GM20000 (cell line): ENCODE measurements at places on chromosomes 6 and 20.

GRCh38 chr6:136927292-136927691, 5.2 kb downstream of the SLC35D3 start:
- DNase-seq, result peak; percentile 66

- no peak for DNase-seq
Observed at GRCh38 chr6:65295812-65296211, 411.2 kb downstream of the EYS start.

GRCh38 chr6:7636151-7636550, 46.2 kb downstream of the SNRNP48 start:
- no peak for DNase-seq

GRCh38 chr20:41329435-41330342, 10.9 kb upstream of the LPIN3 start:
- peak; percentile 66 for DNase-seq

GRCh38 chr6:136723780-136724179, 68.5 kb downstream of the MAP3K5 start:
- peak; percentile 17 for DNase-seq

GRCh38 chr20:36919715-36920333, 31.7 kb downstream of the SAMHD1 start:
- peak; percentile 60 for DNase-seq

DNA sequence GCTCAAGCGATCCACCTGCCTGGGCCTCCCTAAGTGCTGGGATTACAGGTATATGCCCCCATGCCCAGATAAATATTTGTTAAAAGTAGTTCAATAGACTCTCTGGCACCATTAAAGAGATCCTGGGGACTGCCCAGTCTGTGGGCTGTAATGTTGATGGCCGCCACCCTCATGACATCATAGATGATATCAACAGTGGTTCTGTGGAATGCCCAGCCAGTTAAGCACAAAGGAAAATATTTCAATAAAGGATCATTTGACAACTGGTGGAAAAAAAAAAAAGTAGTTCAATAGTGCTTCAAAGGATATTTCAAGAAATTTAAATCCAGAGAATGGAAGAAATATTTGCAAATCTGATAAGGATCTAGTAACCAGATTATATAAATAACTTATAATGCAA, 1.5 kb upstream of the CRIP3 start:
- no peak for DNase-seq

- no peak for DNase-seq
Observed at GRCh38 chr6:130964808-130965604, 98.0 kb downstream of the EPB41L2 start.

GRCh38 chr6:21208081-21208795, 385.3 kb upstream of the SOX4 start:
- DNase-seq, result no peak

GRCh38 chr6:17226786-17227233, 54.4 kb upstream of the RBM24 start:
- no peak for DNase-seq

DNA sequence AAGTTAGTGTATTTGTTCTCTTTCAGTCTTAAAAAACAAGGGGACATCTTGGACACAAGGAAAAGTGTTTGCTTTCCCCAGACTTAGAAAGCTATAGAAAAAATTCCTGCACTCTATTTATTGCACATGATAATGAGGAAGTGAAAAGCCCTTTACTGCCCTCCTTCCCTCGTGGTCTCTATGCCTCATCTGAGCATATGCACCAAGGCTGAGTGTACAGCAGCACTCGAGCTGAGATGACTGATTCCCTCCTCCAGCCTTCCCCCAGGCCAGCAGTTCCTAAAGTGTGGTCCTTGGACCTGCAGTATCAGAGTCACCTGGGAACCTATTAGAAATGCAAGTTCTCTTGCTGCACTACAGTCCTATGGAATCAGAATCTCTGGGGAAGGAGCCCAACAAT, 14.3 kb upstream of the LAMP5 start:
- DNase-seq, result no peak

- no peak for DNase-seq
Observed at GRCh38 chr6:55892749-55893357, 17.5 kb upstream of the BMP5 start.

- DNase-seq, result no peak
Observed at GRCh38 chr20:46826343-46826984, 68.2 kb upstream of the EYA2 start.

GRCh38 chr6:3856576-3856975, 7.4 kb downstream of the FAM50B start:
- DNase-seq, result no peak

DNA sequence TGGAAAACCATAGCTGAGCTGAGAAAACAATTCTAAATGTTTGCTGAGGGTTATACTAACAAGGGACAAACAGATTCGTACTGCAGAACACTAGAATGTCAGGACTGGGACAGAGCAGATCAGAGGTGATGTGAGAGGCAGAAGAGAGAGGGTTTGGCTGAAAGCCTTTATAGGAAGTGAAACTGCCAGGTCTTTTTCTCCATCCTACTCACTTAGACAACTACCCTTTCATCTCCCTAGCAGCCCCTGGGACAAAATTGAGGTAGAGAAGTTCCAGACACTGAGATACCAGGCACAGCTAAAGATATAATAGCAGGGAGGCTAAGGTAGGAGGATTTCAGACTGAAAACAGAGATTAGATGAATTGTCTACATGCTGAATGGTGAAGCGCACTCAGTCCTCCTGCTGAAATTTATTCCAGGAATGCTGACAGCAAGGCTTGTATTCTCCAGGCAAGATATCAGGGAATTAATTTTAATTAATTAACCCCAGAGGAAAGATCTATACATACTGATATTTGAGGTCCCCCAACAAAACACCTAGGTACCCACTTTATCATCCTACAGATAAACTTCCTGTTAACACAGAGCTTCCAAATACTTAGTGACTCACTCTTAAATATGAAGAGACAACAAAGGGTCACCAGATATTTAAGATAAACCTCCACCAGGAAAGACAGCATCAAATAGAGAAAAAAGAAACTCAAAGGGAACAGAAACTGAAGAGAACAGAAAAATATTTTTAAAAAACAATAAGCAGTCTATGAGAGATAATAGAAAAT, 12.6 kb upstream of the EIF2S2 start:
- DNase-seq, result peak; percentile 78

- peak; percentile 69 for DNase-seq
Observed at GRCh38 chr6:44655412-44656342, 268.2 kb downstream of the CDC5L start.

DNA sequence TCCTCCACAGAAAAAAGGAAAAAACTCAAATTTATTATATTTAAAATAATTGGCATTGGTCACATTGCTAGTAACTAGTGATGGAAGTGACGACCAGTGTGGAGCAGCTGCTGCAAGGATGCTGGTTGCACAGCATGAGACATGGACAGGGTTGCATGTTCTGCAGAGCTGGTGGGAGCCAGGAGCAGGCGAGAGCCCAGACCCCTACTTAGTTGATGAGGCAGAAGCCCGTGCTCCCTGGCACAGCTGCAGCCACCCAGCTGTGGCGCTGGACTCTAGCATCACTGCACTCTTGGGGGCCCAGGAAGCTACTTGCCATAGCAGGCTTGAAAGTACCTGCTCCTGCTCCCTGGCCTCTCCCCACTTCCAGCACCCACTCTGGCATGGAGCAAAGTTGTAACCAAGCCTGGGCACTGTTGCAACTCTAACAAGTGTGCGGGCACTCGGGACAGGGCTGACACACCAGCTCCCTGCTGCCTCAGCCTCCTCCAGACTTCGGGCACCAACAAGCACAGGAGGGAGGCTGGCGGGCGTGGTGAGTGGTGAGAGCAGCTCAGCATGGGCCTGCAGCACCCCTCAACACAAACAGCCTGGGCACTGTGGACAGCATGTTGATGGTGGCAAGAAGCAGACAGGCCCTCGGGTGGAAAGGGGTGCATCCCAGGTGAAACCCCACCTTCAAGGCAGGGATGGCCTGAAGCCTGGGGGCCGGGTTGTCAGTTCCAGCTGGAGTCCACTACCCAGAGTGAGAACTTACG, 69.6 kb downstream of the EYS start:
- DNase-seq, result no peak

DNA sequence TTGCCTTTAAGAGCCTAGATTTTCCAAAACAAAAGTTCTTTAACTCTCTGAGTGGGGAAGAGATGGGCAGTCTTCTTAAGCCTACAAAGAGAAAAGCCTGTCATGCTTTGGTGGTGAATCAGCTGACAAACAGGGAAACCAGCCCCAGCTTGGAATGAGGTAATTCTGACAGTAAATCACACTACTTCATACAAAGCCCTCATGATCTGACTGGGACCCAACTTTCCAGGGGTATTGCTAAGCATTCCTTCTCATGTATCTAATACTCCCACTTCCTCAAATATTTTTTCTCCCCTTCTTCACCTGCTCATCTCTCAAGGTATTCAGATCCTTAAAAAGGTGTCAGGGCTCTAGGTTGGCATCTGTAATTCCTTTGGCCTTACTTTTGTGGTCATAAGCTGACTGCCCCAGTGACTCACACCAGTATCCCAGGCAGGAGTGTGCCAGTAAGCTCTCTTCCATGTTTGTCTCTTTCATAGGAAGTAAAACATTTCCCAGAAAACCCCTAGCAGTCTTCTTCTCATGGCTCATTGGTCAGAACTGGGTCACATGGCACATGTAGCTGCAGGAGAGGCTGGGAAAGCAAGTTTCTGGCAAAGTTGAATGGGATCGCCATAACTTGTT, 15.0 kb upstream of the TBC1D22B start:
- DNase-seq, result peak; percentile 20

- no peak for DNase-seq
Observed at GRCh38 chr20:53038299-53038698, 66.1 kb downstream of the TSHZ2 start.

- DNase-seq, result no peak
Observed at GRCh38 chr6:124970243-124970642, 8.0 kb downstream of the RNF217 start.

GRCh38 chr20:16444057-16444777, 129.0 kb downstream of the KIF16B start:
- DNase-seq, result no peak

DNA sequence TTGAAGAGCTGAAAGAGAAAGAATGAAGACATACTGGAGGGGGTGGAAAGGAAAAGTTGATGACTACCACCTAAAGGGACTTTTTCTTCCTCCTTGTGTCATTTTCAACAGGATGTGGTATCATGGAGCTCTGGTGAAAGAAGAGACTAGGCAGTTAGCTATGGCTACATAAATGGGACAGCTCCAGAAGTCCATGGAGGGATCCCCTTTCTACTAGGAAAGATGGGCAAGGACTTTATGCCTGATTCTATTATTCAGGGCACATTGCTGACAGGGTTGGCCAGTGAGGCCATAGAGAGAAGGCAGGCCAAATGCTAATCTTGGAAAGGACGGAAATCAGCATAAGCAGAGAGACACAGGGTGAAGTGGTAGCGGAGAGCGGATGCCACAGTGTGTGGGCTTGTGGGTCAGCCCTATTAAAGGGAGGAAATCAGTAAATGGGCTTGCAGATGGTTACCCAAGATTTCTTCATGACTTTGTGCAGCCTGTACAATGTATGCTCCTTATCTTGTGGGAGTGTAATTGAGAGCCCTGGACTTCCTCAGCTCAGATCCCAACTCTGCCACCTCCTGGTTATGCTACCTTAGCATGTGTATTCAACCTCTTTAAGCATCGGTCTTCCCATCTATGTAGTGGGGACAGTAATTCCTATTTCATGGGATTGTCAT, 77.4 kb upstream of the TMEM170B start:
- peak; percentile 24 for DNase-seq

DNA sequence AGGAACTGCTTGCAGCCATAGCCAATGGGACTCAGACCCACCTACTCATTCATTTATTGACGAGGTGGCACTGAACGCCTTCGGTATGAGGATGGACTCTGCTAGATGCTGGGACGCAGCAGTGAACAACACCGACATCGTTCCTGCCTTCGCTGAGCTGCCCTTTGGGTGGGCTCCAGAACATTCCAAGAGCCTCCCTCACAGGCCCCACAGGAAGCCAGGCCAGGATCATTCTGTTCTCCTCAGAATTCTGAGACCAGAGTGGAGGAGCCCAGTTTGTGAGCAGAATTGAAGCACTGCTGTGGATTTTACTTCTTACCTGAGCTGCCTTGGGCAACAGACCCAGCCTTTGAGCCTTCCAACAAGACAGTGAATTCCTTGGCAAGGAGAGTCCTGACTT, 82.1 kb downstream of the KCNB1 start:
- DNase-seq, result no peak

DNA sequence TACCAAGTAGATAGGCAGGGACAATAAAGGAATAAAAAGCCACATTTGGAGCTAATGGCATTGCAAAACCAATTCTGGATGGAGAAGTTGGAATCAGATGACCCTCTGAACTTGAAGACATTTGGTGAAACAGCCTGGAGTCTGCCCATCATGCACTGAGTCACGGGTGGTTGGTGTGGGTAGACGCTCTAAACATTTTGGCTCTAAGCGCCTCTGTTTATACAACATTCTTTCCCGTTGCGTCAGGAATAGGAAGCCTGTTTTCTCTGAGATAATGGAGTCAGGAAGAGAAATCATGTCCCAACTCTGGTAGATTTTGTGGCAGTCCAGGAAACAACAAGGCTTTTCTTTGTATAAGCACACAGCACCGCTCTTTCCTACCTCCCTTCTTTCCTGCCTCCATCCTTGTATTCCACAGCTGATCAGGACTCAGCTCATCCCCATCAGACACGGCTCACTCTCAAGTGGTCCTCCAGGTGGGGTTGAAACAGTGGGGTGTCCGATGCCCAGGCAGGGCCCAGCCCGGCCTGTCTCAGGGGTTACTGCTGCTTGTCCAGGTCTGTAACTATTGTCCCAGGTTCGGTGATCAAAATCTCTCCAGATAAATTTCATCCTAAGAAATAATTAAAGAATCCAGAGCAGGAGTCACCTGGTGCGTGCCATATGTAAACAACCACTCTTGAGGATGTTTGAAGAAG, 12.1 kb upstream of the RAMACL start:
- no peak for DNase-seq

- DNase-seq, result peak; percentile 37
Observed at GRCh38 chr6:11042750-11043377, 1.2 kb downstream of the ELOVL2 start.

DNA sequence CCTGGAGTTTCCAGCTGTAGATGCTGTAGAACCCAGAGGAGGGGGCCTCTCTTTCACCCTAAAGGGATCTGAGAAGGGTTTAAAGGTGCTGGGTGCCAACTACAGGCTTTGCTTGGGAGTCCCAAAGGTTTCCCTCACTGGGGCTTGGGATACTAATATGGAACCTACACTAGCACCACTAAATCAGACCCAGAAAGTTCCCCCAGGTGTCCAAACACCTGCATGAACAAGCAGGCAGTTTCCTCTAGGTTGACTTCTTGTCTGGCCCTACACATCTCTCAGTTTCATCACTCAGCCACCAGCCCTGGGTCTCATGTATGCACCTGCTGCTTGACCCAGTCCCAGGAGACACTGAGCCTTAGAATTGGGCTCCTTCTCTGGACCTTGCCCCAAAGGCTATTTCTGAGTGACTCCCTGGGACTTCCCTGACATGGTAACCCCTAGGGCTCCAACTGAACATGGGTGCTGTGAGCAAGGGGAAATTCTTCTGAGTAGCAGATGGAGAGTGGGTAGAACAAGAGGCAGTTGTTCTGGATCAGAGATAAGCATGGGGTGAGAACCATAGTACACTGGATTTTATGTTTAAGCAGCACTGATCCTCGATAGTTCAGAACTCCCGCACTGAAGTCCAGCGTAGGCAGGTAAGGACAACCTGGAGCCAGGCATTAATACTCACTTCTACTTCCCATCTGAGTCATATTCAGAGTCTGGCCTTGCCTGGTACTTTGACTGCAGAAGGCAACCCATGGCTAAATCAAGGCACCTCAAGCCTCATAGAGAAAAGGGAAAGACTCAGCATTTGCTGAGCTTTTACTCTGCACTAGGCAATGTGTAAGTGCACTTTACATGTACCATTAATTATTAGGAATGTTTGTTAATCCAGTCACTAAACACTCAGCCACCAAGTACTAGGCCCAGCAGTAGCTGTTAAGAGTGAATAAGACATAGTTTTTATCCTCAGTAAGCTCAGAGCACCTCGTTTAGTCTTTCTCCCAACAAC, 16.8 kb downstream of the BCL2L1 start:
- peak; percentile 22 for DNase-seq
